ENCODE measurements at places on chromosomes 12 and 14.

- DNase-seq = no peak
These were observed 193.3 kb upstream of the SYT1 start for GRCh38 chr12:78671295-78671694.

DNA sequence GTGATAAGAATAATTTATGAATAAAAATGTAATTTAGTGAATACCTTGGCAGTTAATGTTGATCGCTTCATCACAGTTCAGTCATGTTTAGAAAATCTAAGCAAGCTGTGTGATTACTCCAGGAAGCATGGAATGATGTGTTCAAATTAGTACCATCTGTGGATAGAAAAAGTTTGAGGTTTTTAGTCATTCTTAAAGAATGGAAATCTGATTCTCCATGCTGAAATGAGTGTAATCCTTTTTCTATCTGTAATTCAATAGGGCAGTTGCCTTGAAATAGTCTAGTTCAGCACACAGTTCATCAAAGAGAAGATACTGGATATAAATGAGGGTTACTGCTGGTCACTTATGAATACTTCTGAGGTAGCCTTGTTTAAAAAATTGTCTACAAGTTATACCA, 127.2 kb upstream of the MYF6 start:
- no peak for DNase-seq

DNA sequence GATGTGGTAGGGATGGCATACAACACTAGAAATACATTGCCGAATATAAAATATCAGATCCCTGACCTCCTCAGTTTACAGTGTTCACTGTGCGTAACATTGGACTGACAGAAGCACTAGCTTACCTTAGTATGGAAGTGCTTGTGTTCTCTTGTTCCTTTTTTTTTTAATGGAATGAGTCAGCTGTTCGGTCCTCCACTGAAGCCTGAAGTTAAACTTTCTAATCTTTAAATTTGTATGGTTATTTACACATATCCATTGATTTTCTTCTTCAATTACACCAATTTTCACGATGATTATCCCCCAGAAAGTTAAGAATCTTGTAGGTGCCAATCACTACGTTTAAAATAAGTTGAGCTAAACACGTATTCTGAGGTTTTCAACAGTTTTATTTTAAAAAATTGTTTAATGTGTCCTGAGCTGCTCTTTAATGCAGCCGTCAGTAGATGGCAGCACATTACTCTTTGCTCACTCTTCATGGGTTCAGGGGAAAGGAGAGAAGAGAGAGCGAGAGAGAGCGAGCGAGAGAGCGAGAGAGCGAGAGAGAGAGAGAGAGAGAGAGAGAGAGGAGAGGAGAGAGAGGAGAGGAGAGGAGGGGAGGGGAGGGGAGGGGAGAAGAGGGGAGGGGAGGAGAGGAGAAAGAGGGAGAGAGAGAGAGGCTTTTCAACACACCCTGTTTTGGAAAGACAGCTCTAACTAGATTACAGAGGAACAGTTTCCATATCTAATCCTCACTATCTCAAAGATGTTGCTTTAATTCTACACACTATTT, 134.7 kb upstream of the SCAF11 start:
- peak; percentile 51 for DNase-seq

- DNase-seq = no peak
These were observed 22.4 kb upstream of the GPR33 start for GRCh38 chr14:31510222-31510621.

- peak; percentile 76 for DNase-seq
These were observed 29.4 kb downstream of the CORO1C start for GRCh38 chr12:108701779-108702441.

DNA sequence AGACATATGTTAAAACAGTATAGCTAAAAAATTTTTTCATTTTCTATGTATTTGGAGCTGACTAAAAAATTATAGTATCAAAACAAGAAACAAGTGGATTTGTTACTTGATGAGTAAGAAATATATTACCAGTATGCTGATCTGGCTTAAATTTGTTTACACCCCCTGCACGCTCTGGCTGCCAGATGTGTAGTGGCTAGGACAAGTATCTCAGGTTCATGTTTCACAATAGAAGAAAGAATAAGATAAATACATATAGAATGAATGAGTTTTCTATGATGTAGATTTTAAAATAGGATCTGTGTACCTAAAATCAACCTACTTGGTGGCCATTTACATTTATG, 13.1 kb downstream of the NAA30 start:
- DNase-seq = no peak

DNA sequence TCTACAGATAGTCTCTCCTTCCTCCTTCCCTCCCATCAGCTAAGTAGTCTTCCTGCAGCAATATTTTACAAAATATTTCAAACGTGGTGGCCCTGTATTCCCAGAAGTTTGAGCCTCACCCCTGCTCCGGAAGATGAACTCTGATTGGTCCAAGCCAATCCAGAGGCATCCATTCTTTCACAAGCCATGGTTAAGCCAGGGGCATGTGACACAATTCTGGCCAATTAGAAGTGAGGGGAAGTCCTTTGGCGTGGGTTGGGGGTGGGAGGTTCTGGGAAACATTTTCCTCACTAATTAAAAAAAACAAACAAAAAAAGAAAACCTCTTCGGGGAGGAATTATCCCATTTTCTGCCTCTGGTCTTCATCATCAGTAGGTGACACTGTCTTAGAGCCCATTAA, 69.4 kb upstream of the GSC start:
- no peak for DNase-seq

- DNase-seq = peak; percentile 76
These were observed 94.7 kb downstream of the TMTC2 start for GRCh38 chr12:82781309-82781997.

GRCh38 chr12:49733219-49734017, 7.9 kb upstream of the TMBIM6 start:
- DNase-seq = peak; percentile 59

- DNase-seq = no peak
These were observed 99.6 kb downstream of the CAPZA3 start for GRCh38 chr12:18837505-18837904.

- DNase-seq = no peak
These were observed 400.7 kb downstream of the NUAK1 start for GRCh38 chr12:105738051-105738450.

DNA sequence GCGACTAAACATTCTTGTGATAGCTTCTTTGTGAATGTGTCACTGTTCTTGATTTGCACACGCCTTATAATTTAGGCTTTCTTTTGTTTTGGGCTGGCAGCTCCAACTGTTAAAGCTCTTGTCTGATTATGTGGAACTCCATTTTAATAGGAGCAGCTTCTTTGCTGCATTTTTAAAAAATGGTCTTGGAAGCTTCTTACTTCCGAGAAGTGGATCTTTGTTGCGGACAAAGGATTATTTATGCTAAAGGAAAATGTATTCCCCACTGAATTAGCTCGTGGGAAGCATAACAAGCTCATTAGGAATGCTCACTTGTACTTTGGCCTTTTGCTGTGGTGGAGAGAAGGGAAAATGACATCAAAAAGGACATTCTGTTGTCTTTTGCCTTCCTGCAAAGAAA, 20.0 kb downstream of the GAS2L3 start:
- DNase-seq = no peak
